ENCODE measurements at places on chromosomes 16 and 17. TPM values are rescaled to one million over a fixed set of nuclear protein-coding genes. Genes with fewer than 3 reads are reported as not detected.

Gene PHF23
- total RNA-seq, result 25.4 TPM

Gene ZNF771
- 3.0 TPM for total RNA-seq

Gene HOXB5
- 2.9 TPM for total RNA-seq

Gene OGFOD3
- total RNA-seq, result 20.6 TPM

Gene FOXC2
- total RNA-seq, result 2.7 TPM

Gene SDR42E2
- 0.64 TPM for total RNA-seq

Gene GALR2
- total RNA-seq, result 0.40 TPM

Gene CD79B
- 5.6 TPM for total RNA-seq

Gene TAC4
- total RNA-seq, result not detected

Gene SNX11
- total RNA-seq, result 24.8 TPM

Gene USH1G
- total RNA-seq, result not detected

Gene HCRT
- total RNA-seq, result not detected

Gene MMD
- total RNA-seq, result 19.0 TPM

Gene SGCA
- total RNA-seq, result 18.2 TPM

Gene KRTAP16-1
- total RNA-seq, result not detected

Gene CDRT15
- not detected for total RNA-seq

Gene TBL3
- total RNA-seq, result 23.9 TPM

Gene WNK4
- 0.40 TPM for total RNA-seq

Gene GPRC5C
- 77.5 TPM for total RNA-seq

All from lung (tissue), 17 donors.